ENCODE measurements at places on chromosomes 7 and 10. TPM values are rescaled to one million over a fixed set of nuclear protein-coding genes. Genes with fewer than 3 reads are reported as not detected.

DNA sequence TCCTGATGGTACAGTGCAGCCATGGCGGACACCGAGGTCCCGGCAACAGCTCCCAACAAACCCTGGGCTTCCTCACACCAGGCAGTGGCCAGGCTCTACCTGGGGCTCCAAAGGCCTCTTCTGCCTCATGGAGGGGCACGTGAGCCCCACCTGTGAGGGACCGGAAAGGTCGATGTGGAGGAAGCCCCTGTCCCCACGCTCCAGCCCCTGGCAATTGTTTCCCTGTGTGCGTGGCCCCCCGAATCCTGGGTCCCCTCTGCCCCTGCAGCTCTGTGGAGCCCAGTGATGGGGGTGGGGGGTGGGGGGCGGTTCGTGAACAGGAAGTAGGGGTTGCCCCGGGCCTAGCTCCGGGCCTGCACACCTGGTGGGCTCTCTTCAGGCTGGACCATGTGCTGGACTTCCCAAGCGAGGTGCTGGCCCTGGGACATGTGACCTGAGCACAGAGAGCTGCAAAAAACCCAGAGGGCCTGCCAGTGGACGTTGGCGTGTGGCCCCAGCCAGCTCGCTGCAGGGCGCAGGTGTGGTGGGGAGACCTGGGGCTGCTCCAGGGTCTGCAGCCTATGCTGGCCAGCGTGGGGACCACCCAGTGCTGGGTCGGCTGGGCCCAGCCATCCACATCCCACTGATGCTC, 72.6 kb downstream of the INPP5A start:
- no peaks in the 10 kb centered on the region for H3K36me3 ChIP-seq
- no peaks in the 10 kb centered on the region for H3K27me3 ChIP-seq
- H3K4me1 ChIP-seq, result peaks cover 62% of the 10 kb centered on the region
- no peak overlapping the region for H3K4me3 ChIP-seq
- H3K27ac ChIP-seq, result no peak overlapping the region

DNA sequence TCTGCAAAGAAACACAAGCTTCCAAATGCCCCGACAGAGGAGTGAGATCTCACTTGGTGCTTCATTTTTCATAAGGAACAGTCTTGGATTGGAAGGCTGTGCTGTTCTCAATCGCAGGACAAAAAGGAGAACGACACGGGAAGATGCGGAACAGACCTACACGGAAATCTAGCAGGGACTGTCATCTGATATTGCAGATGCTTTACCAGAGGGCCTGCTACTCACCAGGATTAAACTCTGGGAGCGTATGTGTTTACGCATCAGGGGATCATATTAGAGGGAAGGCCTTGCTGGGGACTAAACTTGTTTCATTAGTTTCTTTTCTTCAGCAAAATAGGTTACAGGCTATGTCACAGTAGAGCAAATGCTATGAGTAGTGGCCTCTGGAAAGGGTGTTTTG, 82.8 kb upstream of the EEPD1 start:
- H3K36me3 ChIP-seq, result no peaks in the 10 kb centered on the region
- H3K4me1 ChIP-seq, result no peaks in the 10 kb centered on the region
- peak; percentile 2 for DNase-seq
- no peaks in the 10 kb centered on the region for H3K27me3 ChIP-seq
- H3K27ac ChIP-seq, result no peak overlapping the region

DNA sequence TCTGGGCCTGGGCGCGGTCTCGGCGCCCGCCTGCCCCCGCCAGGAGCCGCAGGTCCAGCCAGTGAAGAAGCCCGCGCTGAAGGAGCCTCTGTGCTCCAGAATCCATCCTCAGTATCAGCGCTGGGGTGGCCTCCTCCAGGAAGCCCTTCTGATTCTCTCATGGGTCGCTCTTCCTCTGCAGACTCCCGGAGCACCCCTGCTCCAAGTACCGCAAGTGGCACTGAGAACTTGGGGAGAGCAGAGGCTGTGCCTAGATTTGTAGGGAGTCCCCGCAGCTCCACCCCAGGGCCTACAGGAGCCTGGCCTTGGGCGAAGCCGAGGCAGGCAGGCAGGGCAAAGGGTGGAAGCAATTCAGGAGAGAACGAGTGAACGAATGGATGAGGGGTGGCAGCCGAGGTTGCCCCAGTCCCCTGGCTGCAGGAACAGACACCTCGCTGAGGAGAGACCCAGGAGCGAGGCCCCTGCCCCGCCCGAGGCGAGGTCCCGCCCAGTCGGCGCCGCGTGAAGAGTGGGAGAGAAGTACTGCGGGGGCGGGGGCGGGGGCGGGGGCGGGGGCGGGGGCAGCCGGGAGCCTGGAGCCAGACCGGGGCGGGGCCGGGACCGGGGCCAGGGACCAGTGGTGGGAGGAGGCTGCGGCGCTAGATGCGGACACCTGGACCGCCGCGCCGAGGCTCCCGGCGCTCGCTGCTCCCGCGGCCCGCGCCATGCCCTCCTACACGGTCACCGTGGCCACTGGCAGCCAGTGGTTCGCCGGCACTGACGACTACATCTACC, at the start of gene ALOX5:
Gene ALOX5 (plus strand): TSS at position 641 of the 774 bp plus-strand sequence. CDS start 64 bp downstream, at position 705.
- peaks cover 25% of the 10 kb centered on the region for H3K4me1 ChIP-seq
- H3K27me3 ChIP-seq, result peaks cover 21% of the 10 kb centered on the region
- peak within 1 kb of the TSS; percentile 32 for H3K27ac ChIP-seq
- DNase-seq, result no peak
- peak within 1 kb of the TSS; percentile 54 for H3K4me3 ChIP-seq
- H3K36me3 ChIP-seq, result no peaks in the 10 kb centered on the region

Gene EFCAB10
- total RNA-seq, result not detected

- no peaks in the 10 kb centered on the region for H3K27me3 ChIP-seq
- H3K27ac ChIP-seq, result peak overlapping the region; percentile 41
- DNase-seq, result no peak
- H3K4me1 ChIP-seq, result peaks cover 96% of the 10 kb centered on the region
- no peak overlapping the region for H3K4me3 ChIP-seq
- no peaks in the 10 kb centered on the region for H3K36me3 ChIP-seq
Measured at GRCh38 chr7:116542618-116543017, 17.8 kb downstream of the CAV1 start.

GRCh38 chr10:49539320-49539885, 482 bp upstream of the ERCC6 start:
- peak overlapping the region; percentile 85 for H3K27ac ChIP-seq
- no peaks in the 10 kb centered on the region for H3K36me3 ChIP-seq
- peak; percentile 66 for DNase-seq
- H3K27me3 ChIP-seq, result no peaks in the 10 kb centered on the region
- peak overlapping the region; percentile 80 for H3K4me3 ChIP-seq

Gene CALHM1
- not detected for total RNA-seq

Gene MRLN
- not detected for total RNA-seq

DNA sequence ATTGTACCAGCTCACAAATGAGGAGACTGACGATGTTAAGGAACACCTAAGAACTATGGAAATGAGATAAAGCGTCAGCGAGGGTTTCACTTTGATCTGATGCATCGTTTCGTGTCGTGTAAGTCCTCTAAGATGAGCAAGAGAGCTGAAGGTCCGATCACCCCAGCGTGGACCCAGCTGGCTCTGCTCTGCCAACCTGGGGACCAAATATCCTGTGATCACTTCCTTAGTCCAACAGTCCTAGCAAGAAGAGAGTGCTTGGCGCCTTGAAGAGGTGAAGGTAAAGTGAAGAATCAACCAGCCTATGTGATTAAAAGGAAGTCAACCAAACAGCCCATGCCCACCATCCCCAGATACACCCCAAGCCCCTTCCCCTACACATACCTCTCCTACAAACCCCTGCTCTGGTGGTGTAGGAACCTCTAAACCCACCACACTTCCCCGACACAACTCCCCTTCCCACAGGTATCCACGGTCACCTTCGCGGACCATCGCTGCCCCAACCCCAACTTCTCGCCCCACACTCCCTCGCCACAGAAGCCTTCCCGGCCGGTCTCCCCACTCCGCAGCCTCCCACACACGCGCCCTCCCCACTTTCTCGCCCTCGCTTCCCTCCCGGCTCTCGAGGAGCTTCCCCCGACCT, 722 bp downstream of the UPF2 start:
- no peaks in the 10 kb centered on the region for H3K27me3 ChIP-seq
- H3K36me3 ChIP-seq, result no peaks in the 10 kb centered on the region
- DNase-seq, result no peak
- peaks cover 18% of the 10 kb centered on the region for H3K4me1 ChIP-seq

Gene ADAM22
- 2.1 TPM for total RNA-seq

DNA sequence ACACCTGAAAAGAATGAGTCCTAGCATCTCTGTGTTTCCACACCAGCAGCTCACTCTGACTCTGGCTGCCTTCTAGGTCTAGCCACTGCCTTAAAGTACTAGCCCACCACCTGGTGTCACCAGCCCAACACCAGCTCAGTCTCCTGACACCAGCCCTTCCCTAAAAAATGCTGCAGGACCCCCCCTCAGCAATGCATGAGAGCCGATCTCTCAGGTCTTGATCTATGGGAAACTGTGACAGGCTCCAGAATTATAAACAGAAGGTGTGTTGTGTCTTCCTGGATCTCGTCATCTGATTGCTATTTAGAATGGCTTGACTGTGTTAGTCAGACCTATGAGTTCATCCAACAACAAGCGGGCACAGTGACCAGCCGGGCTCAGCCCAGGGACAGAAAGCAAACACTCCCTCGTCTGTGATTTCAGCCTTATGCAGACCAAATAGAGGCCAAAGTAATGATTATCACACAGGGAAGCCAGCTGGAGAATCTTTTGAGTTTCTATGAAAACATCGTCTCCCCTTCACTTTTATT, 66.6 kb downstream of the CUBN start:
- DNase-seq, result peak; percentile 69
- H3K4me3 ChIP-seq, result no peak overlapping the region
- H3K36me3 ChIP-seq, result no peaks in the 10 kb centered on the region
- peak overlapping the region; percentile 62 for H3K27ac ChIP-seq
- no peaks in the 10 kb centered on the region for H3K27me3 ChIP-seq

GRCh38 chr10:63935705-63936104, 414.5 kb downstream of the REEP3 start:
- no peak for DNase-seq
- no peak overlapping the region for H3K27ac ChIP-seq
- H3K4me1 ChIP-seq, result no peaks in the 10 kb centered on the region

DNA sequence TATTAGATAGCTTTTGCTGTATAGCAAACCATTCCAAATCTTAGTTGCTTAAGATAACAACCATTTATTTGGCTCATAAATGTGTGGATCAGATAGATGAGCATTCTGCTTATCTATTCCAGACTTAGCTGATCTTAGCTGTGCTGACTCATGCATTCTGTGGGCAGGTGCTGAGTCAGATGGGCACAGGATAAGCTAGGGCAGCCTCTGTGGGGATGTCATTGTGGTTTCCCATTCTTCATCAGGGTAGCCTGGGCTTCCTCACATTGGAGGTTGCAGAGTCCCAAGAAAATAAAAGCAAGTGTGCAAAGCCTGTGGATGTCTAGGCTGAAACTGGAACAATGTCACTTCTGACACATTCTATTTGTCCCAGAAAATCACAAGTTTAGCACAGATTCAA, 917.0 kb downstream of the TYW1 start:
- no peaks in the 10 kb centered on the region for H3K27me3 ChIP-seq
- H3K4me3 ChIP-seq, result no peak overlapping the region
- H3K4me1 ChIP-seq, result no peaks in the 10 kb centered on the region
- H3K27ac ChIP-seq, result no peak overlapping the region

Gene NEUROG3
- total RNA-seq, result not detected

- H3K4me1 ChIP-seq, result no peaks in the 10 kb centered on the region
- H3K36me3 ChIP-seq, result no peaks in the 10 kb centered on the region
- no peak overlapping the region for H3K4me3 ChIP-seq
Measured at GRCh38 chr7:65722361-65722792, 150.5 kb upstream of the VKORC1L1 start.

Gene TSPAN15
- 76.4 TPM for total RNA-seq

Gene BICC1
- 15.2 TPM for total RNA-seq

GRCh38 chr10:26697922-26698608, 564 bp downstream of the PDSS1 start:
- no peak for DNase-seq
- peak overlapping the region; percentile 89 for H3K4me3 ChIP-seq
- no peaks in the 10 kb centered on the region for H3K27me3 ChIP-seq
- H3K36me3 ChIP-seq, result no peaks in the 10 kb centered on the region

GRCh38 chr7:73888959-73889358, 28.0 kb downstream of the TMEM270 start:
- no peak overlapping the region for H3K27ac ChIP-seq
- H3K27me3 ChIP-seq, result no peaks in the 10 kb centered on the region
- H3K36me3 ChIP-seq, result no peaks in the 10 kb centered on the region
- H3K4me1 ChIP-seq, result peaks cover 32% of the 10 kb centered on the region

Gene WIPF3
- total RNA-seq, result 0.81 TPM

Gene ATRNL1
- 17.3 TPM for total RNA-seq

GRCh38 chr10:1403508-1404322, 333.6 kb downstream of the ADARB2 start:
- H3K27me3 ChIP-seq, result no peaks in the 10 kb centered on the region
- H3K27ac ChIP-seq, result no peak overlapping the region
- H3K36me3 ChIP-seq, result no peaks in the 10 kb centered on the region
- no peak overlapping the region for H3K4me3 ChIP-seq
